Activated T-cell treated with anti-CD3 and anti-CD28 coated beads, Interleukin-2, amount 50 U/mL, for 72 hours (primary cell): ENCODE measurements at places on chromosomes 7 and 10. TPM values are rescaled to one million over a fixed set of nuclear protein-coding genes. Genes with fewer than 3 reads are reported as not detected.
A peak's percentile ranks its signal among the peaks of the same experiment; 100 is the strongest.

The ITGB8 gene
- total RNA-seq: not detected

The RASA4B gene
- 29.8 TPM for total RNA-seq

The ZNF727 gene
- total RNA-seq: 0.19 TPM

DNA sequence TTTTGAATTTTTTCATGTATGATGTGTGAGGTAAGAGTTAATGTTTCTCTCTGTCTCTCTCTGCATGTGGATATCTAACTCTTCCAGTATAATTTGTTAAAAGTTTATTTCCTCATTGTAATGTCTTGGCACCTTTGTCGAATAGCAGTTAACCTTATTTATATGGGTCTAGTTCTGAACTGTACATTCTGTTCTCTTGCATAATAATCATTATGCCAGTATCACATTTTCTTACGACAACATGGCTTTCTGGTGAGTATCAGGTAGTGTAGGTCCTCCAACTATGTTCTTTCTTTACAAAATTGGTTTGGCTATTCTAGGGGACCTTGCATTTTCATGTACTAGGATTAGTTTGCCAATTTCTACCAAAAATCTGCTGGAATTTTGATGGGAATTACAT, 337.0 kb upstream of the FZD8 start:
- DNase-seq: no peak

- DNase-seq: no peak
These were observed 111.6 kb downstream of the NOC3L start for GRCh38 chr10:94251098-94251497.

GRCh38 chr7:5586279-5586962, 162.8 kb upstream of the TNRC18 start:
- DNase-seq: no peak

DNA sequence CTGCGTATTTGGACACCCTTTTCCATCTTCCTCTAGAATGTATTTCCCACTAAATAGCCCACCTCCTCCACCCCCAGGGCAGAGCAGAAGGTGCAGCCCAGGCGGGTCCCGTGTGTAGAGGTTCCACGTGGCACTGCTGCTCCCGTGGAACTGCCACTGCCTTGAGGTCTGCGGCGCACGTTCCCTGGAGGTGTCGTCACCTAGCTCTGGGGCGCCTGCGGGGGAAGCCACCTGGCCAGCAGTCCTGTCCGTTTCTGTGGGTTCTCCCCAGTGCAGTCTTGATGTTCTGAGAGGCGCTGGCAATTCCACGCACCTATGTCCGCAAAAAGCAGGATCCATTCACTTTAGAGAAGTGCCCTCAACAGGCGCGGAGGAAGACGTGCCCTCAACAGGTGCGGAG, 21.9 kb downstream of the BNIP3 start:
- DNase-seq: no peak

- peak; percentile 22 for DNase-seq
These were observed 4.1 kb upstream of the LIPN start for GRCh38 chr10:88755753-88756152.

DNA sequence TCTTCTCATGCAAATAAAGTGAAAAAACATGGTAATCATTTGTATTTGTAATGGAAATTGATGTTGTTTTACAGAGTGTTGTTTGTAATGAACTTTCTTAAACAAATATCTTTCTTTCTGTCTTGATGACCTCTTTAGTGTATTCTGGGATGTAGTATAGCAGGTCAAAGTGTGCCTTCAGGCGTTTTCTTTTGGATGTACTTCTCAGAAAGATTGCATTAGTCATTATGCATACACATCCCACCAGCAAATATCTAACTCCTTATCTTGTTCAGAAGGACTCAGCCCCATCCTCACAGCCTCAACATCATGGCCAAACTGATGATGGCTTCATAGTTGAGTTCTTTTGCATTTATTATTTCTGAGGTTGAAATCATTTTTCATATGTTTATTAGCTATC, 124.7 kb downstream of the LRRC18 start:
- DNase-seq: no peak

- no peak for DNase-seq
These were observed 333 bp downstream of the SMNDC1 start for GRCh38 chr10:110304394-110304779.

DNA sequence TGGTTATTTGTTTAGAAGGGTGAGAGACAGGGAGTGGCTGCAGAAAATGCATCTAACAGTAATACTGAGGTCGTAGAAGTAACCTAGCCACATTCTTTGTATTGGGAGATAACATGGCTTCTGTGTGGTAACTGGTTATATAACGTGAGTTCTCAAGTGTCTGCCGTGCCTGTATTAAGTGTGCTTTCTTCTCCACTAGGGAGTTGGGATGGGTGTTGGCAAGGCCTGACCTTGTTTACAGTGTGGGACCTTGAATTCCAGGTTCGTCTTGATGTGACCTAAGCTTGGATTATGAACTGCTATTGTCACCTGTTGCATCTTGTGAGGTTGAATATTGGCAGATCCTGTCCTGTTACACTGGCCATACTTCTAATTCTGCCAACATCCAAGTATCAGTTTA, 145.3 kb upstream of the NAMPT start:
- DNase-seq: no peak

DNA sequence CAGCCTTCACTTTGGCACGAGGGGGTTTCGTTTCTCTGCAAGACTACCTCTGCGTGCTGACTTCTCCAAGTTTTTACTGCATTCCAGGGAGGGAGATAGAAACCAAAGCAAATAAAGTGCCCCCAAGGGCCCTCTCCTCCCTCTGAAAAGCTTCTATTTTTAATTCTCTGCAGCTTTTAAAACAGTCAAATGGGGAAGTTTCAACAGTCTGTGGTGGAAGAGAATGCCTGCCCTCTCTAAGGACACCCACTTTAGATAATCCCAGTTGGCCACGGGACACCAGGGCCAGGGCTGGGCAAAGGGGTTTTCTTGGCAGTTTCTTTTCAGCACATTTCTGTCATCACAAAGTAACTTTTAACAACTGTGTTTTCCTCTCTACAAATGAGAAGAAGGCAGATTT, 386.7 kb upstream of the NPVF start:
- DNase-seq: no peak

DNA sequence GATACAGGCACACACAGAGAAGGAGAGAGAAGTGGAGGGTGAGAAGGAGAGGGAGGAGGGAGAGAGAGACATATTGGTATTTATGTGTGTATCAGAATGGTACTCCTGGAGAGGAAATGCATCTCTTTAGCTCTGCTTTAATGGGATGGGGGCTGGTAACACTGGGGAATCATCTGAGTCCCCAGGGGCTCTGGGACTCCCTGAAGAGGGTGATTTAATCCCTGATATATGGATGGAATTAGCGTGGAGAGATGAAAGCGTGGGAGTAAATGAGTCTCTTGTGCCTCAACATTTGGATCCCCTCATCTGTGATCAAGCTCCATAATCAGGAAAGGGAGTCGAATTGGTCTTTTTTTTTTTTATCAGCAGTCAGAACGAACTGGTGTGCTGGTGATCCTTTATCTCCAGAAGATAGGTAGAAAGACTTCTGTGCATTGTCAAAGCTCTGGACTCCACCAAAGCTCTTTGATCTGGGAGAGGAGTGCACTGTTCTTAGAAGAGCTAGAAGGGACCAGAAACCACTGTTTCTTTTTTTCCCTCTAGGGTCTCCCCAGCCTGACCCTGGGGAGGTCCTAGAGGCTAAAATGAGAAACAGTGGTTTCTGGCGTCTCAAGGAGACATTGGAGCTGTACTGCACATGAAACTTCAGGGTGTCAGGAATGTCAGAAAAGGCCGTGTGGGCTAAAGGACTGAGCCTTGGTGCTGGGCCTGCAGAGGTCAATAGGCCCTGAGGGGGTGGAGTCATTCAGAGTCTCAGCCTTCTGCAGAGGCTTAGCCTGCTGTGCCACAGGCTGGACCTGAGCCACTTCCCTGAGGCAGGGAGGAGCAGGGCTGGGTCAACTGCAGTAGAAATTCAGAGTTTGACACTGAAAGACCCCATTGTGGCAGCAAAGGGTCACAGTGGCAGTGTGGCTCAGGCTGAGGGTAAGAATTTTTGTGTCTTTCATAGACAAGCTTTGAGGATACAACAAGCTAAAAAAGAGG, 234.4 kb upstream of the SLC26A5 start:
- no peak for DNase-seq

DNA sequence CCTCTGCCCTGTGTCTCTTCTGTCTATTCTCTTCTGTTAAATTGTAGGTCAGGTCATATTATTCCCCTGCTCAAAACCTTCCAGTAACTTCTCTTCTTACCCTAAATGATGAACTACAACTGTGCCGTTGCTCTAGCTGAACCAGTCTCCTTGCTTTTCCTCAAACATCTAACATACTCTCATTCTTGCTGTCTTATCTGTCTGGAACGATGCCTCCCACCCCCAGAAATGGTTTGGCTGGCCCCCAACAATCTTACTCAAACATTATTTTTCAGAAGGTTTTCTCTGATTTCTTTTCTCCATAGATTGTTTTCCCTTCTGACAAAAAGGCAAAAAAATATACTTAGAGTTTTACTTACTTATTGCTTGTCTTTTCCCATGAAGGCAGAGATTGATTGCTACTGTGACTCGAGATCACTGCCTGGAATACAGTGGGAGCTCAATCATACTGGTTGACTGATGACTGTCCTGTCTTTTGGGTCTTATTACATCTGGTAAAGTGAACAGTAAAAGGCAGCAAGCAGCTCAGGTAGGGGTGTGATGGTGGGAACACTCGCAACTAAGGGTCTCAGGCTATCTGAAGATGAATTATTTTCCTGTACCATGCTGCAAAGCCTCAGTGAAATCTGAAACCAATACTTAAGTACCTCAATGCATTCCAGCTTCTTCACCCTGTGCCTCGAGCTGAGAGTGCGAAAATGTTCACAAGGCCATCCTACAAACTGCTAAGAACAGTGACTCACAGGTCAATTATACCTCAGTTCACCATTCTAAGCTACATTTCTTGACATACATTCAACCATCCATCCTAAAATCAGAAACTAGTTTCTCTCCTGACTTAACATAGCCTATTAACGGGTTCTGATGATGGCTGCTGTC, 67.6 kb downstream of the DNMBP start:
- no peak for DNase-seq
